ENCODE measurements at places on chromosomes 2 and 18. TPM values are rescaled to one million over a fixed set of nuclear protein-coding genes. Genes with fewer than 3 reads are reported as not detected.

DNA sequence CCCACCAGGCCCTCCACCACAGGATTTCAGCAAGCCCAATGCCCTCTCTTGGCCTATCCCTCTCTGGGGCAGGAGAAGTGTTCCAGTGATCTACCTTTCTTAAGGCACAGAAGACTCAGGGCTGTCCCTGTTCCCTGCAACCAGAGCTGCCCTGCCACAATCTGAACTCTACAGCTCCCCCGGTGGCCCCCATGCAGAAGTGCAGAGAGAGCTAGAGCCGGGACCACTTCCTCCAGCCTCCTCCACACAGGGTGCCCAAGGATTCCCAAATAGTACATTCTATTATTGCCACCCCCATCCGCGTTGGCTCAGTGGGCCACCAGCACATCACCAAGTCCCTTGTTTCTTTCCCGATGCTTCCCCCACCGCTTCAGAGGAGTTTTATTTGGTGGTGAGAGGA, 114.8 kb upstream of the PTPRM start:
- no peak overlapping the region for H3K4me3 ChIP-seq
- no peak overlapping the region for H3K27ac ChIP-seq
- peaks cover 16% of the 10 kb centered on the region for H3K4me1 ChIP-seq

GRCh38 chr2:186456941-186457340, 29.1 kb upstream of the ZC3H15 start:
- no peak overlapping the region for H3K4me3 ChIP-seq
- no peak overlapping the region for H3K27ac ChIP-seq
- H3K4me1 ChIP-seq, result no peaks in the 10 kb centered on the region
- no peaks in the 10 kb centered on the region for H3K27me3 ChIP-seq
- no peaks in the 10 kb centered on the region for H3K36me3 ChIP-seq

GRCh38 chr2:69581774-69582581, 61.6 kb downstream of the AAK1 start:
- DNase-seq, result no peak
- peak overlapping the region; percentile 78 for H3K27ac ChIP-seq
- peak overlapping the region; percentile 15 for H3K4me3 ChIP-seq

- H3K4me3 ChIP-seq, result peak overlapping the region; percentile 71
- peak overlapping the region; percentile 98 for H3K27ac ChIP-seq
- H3K36me3 ChIP-seq, result no peaks in the 10 kb centered on the region
- DNase-seq, result no peak
- no peaks in the 10 kb centered on the region for H3K4me1 ChIP-seq
- no peaks in the 10 kb centered on the region for H3K27me3 ChIP-seq
These were observed 160.8 kb downstream of the AGPS start for GRCh38 chr2:177553176-177553884.

- no peak overlapping the region for H3K27ac ChIP-seq
- no peaks in the 10 kb centered on the region for H3K36me3 ChIP-seq
- H3K4me3 ChIP-seq, result no peak overlapping the region
- DNase-seq, result no peak
- no peaks in the 10 kb centered on the region for H3K4me1 ChIP-seq
These were observed 206.4 kb downstream of the RIT2 start for GRCh38 chr18:42909095-42909494.

Gene CENPA
- total RNA-seq, result 3.3 TPM

GRCh38 chr2:232779465-232779864, 3.1 kb upstream of the KCNJ13 start:
- H3K4me1 ChIP-seq, result peaks cover 7% of the 10 kb centered on the region
- no peak for DNase-seq
- no peaks in the 10 kb centered on the region for H3K27me3 ChIP-seq
- H3K27ac ChIP-seq, result no peak overlapping the region
- no peak overlapping the region for H3K4me3 ChIP-seq
- peaks cover 55% of the 10 kb centered on the region for H3K36me3 ChIP-seq

Gene IL36RN
- not detected for total RNA-seq

DNA sequence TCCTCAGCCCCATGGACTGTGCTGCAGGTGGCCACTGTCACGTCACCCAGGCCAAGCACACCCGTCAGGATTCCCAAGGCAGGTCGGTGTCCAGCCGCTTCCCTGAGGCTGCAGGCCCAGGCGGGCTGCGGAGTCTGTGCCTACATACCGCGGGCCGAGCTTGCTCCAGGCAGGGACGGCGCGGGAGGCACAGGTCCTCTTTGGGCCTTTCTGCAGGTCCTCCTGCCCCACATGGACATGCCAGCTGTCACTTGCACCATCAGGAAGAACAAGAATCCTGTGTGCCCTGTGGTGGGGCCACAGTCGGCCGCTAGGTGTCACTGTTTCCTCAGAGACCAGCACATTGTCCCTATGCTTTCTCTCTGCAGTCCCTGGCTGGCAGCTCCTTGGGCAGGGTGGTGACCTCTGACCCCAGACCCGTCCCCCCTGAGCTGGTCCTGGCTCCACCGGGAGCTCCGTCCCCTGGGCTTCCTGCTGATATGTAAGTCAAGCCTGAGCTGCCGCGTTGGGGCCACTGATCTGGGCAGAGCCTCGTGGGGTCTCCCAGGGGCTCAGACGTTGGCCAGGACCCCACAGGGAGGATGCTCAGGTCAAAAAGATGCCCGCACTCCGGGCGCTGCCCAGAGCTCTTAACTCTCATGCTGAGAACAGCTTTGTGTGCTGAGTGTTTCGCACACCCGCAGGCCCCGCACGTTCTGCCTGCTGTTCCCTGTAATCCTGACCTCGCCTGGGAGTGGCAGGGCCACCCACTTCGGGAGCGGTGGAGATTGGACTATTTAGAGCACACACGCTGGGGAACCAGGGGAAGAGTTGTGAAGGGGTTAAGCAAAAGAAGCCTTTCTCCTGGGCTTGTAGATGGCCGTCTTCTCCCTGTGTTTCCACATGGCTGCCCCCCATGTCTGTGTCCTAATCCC, 17.3 kb upstream of the AGXT start:
- no peaks in the 10 kb centered on the region for H3K36me3 ChIP-seq
- H3K4me3 ChIP-seq, result no peak overlapping the region
- H3K27me3 ChIP-seq, result no peaks in the 10 kb centered on the region
- DNase-seq, result peak; percentile 84
- H3K27ac ChIP-seq, result no peak overlapping the region
- no peaks in the 10 kb centered on the region for H3K4me1 ChIP-seq

- DNase-seq, result no peak
- no peaks in the 10 kb centered on the region for H3K4me1 ChIP-seq
- H3K4me3 ChIP-seq, result no peak overlapping the region
- H3K27ac ChIP-seq, result no peak overlapping the region
These were observed 42.7 kb upstream of the ACTR3 start for GRCh38 chr2:113847144-113847543.

DNA sequence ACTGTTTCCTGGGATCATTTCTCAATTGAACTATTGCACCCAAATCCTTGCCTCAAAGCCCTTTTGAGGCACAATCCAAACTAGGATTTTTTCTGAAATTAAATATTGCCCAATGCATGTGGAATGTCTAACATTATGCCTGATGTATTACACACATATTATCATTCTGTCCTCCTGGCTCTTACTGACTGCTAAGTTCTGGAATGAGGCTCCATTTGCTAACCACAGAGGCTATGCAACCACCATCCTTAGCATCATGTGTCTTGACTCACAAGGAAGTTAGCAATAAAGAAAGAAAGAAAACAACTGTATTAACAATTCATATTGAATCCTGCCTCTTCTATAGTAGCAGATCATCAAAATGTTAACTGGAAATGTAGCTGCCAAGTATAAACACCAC, 1142.7 kb downstream of the CNTNAP5 start:
- H3K36me3 ChIP-seq, result no peaks in the 10 kb centered on the region
- H3K27me3 ChIP-seq, result no peaks in the 10 kb centered on the region
- H3K4me1 ChIP-seq, result no peaks in the 10 kb centered on the region
- no peak overlapping the region for H3K27ac ChIP-seq

DNA sequence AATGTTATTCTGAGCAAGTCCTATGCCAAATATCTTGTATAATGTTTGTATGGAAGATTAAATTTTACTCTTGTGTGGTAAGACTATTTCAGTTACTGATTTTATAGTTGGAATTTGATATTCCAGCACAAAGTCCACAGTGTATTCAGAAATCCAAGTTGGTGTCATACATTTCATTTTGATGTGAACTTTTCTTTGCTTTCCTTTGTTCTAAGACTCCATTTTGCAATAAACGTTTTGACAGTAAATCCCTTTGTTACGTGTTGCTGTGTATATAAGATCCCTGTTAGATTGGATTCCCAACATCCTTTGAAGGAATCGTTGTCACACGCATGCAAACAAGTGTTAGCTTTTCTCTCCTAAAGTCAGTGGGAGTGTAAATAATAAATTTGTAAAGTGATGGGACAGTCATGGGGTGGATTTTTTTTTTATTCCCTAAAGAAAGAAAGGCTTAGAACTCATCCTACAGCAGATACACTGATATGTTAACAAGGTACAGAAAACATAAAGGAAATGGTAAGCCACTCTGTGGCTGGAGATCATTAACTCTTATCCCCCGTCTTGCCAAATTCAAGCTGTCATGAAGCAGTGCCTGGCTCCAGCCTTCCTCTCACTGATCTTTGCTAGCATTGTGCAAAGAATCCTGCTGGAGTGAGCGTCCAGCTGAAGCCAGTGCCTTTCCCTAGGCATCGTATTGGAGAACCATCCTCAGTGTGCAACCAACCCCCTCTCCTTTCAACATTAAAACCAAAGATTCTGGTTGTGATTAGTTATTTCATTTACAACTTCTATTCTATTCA, 127.6 kb upstream of the CDCA7 start:
- H3K4me1 ChIP-seq, result peaks cover 11% of the 10 kb centered on the region
- no peak for DNase-seq
- H3K36me3 ChIP-seq, result no peaks in the 10 kb centered on the region
- H3K27ac ChIP-seq, result no peak overlapping the region
- no peak overlapping the region for H3K4me3 ChIP-seq
- no peaks in the 10 kb centered on the region for H3K27me3 ChIP-seq

DNA sequence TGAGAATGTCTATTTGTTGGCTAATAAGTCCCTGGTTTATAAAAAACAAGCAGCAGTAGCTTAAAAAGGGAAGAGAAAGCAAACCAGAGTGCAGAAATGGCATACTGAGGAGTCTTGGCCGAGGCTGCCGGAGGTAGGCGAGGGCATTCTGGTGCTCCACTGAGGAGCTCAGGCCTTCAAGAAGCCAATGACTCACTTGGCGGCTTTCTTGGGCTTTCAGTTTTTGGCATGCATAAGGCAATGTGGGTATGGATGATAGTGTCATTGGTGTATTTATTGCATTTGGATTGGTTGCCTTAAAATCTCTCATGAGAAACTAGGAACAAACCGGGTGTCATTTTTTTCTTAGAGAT, 119.6 kb upstream of the ARL5A start:
- no peak for DNase-seq
- no peaks in the 10 kb centered on the region for H3K27me3 ChIP-seq
- no peaks in the 10 kb centered on the region for H3K36me3 ChIP-seq
- peak overlapping the region; percentile 48 for H3K4me3 ChIP-seq

- no peak overlapping the region for H3K27ac ChIP-seq
- no peaks in the 10 kb centered on the region for H3K36me3 ChIP-seq
- H3K4me1 ChIP-seq, result peaks cover 9% of the 10 kb centered on the region
These were observed 15.6 kb downstream of the BAZ2B start for GRCh38 chr2:159600752-159601151.

Gene PLEKHH2
- total RNA-seq, result 0.72 TPM

Gene IL1R2
- total RNA-seq, result 2.6 TPM

DNA sequence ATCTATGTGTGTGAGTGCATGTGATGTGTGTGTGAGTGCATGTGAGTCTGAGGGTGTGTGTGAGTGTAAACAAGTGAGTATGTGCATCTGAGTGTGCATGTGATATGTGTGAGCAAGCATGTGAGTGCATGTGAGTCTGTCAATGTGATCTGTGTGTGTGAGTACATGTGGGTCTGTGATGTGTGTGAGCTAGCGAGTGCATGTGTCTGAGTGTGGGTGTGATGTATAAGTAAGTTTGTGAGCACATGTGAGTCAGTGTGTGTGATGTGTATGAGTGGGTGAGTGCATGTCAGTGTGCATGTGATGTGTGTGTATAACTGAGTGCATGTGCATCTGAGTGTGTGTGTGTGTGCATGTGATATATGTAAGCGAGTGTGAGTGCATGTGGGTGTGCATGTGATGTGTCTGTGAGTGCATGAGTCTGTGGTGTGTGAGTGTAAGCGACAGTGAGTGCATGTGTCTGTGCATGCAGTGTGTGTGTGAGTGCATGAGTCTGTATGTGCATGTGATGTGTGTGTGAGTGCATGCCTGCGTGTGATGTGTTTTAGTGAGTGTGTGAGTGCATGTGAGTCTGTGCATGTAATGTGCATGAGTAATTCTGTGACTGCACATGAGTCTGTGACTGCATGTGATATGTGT, 44.1 kb downstream of the COPS8 start:
- H3K4me1 ChIP-seq, result peaks cover 14% of the 10 kb centered on the region
- no peak overlapping the region for H3K27ac ChIP-seq
- H3K36me3 ChIP-seq, result no peaks in the 10 kb centered on the region
- H3K27me3 ChIP-seq, result no peaks in the 10 kb centered on the region
- no peak for DNase-seq

Gene FASTKD1
- total RNA-seq, result 82.7 TPM

Gene CCDC74A
- 0.45 TPM for total RNA-seq

DNA sequence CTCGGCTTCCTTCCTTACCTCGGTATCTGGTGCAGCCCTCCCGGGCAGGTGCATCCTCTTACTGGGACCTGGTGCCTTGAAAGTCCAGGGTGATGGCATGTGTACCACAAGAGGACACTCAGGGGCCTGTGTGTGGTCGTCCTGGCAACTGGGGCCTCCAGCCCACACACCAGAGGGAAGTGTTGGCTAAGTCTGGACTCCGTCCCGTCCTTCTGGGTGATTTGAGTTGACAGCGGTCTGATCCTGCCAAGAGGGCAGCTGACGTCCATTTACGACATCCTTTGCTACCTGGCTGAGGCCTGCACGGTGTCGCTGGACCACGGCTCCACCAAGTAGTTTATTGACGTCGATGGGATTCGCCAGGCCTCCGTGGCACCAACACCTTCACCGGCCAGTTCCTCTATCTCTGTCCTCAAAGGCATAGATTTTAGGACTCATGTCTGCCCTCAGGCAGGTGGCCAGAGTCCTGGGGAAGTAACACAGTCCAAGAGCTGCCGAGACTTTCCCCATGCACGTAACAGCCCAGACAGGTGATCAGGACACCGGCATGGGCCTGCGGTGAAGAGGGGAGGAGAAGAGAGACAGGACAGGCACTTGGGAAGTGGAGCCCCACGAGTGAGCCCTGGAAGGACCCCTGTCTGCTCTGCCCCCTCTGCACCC, 186.0 kb upstream of the HDAC4 start:
- DNase-seq, result no peak
- H3K27ac ChIP-seq, result no peak overlapping the region
- no peaks in the 10 kb centered on the region for H3K4me1 ChIP-seq
- no peak overlapping the region for H3K4me3 ChIP-seq

Gene RETREG2
- total RNA-seq, result 27.3 TPM
